ENCODE measurements at places on chromosomes 13 and 19.

- no peak for DNase-seq
Measured at GRCh38 chr13:60727140-60727539, 330.1 kb downstream of the TDRD3 start.

- no peak for DNase-seq
Measured at GRCh38 chr13:55084630-55085029, 2056.0 kb downstream of the OLFM4 start.

- no peak for DNase-seq
Measured at GRCh38 chr13:112638919-112639318, 50.9 kb upstream of the ATP11A start.

DNA sequence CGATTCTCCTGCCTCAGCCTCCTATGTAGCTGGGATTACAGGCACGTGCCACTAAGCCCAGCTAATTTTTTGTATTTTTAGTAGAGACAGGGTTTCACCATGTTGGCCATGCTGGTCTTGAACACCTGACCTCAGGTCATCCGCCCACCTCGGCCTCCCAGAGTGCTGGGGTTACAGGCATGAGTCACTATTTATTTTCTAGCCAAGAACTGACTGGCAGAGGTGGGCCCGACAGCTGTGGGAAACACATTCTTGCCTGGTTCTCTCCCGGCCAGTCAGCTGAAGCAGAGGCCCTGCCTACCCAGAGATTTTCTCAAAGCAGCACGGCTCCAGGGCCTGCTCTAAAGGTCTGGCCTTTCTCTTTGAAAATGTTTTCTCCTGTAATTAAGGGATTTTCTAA is 108.0 kb downstream of the KCTD15 start:
- DNase-seq: no peak

GRCh38 chr13:101570410-101570809 is 117.9 kb downstream of the ITGBL1 start:
- DNase-seq: no peak

DNA sequence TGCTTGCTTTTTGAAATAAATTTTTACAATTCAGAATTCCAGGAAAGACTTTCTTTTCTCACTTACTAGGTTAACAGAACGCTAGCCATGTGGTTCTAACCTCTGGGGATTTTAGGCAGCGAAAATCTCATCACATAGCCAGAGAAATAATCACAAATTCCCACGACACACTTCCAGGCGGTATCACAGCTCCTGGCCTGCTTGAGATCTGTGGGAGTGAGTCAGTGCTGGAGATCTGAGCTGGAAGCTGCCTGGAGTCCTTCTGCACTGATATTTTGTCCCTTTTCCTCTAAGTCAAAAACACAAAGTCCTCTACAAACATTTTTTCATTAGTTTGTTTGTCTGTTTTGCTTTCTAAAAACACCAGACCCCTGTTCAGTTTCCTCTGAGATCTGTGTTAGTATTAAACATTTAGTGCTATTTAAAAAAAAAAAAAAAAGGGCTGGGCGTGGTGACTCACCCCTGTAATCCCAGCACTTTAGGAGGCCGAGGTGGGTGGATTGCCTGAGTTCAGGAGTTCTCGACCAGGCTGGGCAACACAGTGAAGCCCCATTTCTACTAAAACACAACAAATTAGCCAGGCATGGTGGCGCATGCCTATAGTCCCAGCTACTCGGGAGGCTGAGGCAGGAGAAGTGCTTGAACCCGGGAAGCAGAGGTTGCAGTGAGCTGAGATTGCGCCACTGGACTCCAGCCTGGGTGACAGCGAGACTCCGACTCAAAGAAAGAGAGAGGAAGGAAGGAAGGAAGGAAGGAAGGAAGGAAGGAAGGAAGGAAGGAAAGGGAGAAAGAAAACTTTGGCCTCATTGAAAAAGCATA is 12.2 kb upstream of the UBE2L5 start:
- DNase-seq: no peak

DNA sequence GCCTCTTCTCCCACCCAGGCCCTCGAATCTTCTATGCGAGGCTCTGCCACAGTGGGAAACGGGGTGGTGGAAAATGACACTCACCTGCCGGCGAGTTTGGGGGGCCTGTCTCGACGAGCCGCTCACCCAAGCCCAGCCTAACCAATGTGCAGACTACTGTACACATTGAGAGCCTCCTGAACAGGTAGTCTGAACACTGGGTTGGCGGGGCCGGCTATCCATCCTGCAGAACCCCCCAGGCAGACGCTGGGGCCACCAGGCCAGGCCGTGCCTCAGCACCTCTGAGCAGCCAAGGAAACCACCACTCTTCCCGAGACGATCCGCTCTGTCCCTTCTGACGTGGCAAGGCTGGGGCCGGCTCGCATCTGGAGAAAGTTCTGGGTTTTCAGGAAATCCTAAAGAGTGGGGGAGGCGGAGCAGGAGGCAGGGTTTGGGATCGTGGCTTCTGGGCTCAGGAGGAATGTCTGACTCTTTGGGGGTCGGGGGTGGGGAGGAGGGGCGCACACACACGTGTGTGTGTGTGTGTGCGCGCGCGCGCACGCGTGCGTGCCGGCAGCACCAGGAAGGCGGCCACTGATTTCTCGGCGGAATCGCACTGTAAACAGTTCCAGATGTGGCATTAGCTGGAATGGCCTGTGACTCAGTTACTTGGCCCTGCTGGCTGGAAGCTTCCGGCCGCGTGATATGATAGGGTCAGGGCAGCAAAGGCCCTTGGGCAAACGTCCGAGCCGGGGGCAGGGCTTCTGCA is 18.5 kb downstream of the TMED1 start:
- DNase-seq: no peak

- DNase-seq: no peak
Measured at GRCh38 chr19:49182848-49183375, 25.3 kb downstream of the TRPM4 start.

GRCh38 chr19:29092712-29093552 is 120.0 kb downstream of the UQCRFS1 start:
- no peak for DNase-seq

DNA sequence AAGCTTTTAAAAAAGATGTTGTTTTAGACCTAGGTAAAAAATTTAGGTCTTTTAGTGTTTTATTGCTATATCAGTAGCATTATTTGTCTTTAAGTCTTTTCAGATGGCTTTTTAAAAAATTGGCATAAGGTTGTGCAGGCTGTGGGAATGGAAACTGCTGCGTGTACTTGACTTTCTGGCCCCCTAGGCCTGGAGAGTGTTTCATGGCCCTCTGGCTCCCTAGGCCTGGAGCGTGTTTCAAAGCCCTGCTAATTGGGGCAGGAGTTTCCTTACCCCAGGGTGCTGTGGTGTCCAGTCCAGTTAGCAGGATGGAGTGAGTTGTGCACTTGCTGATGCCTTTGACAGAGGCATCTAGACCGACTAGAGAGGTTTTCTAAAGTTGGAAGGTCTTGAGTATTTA is 23.8 kb downstream of the PRAM1 start:
- DNase-seq: no peak

GRCh38 chr13:69204620-69205019 is 903.0 kb upstream of the ATXN8OS start:
- DNase-seq: no peak

DNA sequence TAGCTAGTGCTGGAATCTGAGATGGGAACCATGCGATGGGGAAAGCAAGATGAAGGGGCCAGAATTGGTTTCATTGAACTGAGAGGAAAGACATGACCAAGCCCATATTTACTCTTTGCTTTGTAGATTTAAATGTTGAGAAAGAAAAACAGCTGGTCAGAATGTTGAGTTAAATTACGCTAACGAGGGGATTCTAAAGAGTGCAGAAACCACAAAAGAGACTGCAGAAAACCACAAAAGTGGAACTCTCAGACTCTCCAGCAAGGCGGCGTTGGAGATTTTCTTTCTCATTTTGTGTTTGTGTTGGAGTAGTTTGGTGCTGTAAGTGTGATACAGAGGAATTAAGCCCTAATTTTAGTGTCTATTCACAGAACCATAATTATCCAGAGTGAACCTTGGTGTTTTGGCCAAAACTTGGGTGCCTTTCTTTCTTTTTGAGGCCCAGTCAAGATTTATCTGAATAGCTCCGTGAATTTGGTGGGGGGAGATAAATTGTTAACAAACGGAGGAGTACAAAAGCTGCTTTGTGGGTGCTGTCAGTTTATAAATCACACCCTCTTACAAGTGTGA is 26.3 kb downstream of the SAE1 start:
- no peak for DNase-seq

- no peak for DNase-seq
Measured at GRCh38 chr13:33270895-33271538, 14.5 kb downstream of the STARD13 start.

GRCh38 chr13:74674720-74675119 is 540.5 kb upstream of the KLF12 start:
- DNase-seq: peak; percentile 53

- no peak for DNase-seq
Measured at GRCh38 chr13:83824560-83824959, 57.7 kb downstream of the SLITRK1 start.

- no peak for DNase-seq
Measured at GRCh38 chr19:33297401-33298145, 4.8 kb downstream of the CEBPA start.

- DNase-seq: no peak
Measured at GRCh38 chr19:23528376-23528775, 133.1 kb upstream of the ZNF91 start.

DNA sequence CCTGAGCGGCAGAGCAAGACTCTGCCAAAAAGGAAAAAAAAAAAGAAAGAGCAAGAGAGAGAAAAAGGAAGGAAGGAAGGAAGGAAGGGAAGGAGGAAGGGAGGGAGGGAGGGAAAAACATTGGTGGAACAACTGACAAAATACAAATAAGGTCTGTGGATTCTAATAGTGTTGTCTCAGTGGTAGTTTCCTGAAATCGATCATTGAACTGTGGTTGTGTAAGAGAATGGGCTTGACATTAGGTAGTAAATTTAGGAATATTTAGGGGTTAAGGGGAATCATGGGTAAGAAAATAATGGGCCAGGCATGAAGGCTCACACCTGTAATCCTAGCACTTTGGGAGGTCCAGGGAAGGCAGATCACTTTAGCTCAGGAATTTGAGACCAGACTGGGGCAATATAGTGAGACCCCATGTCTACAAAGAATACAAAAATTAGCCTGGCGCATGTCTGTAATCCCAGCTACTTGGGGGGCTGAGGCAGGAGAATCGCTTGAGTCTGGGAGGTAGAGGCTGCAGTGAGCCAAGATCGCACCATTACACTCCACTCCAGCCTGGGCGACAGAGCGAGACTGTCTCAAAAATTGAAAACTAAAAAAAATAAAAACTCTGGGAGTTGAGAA is 14.5 kb downstream of the PHLDB3 start:
- DNase-seq: no peak

DNA sequence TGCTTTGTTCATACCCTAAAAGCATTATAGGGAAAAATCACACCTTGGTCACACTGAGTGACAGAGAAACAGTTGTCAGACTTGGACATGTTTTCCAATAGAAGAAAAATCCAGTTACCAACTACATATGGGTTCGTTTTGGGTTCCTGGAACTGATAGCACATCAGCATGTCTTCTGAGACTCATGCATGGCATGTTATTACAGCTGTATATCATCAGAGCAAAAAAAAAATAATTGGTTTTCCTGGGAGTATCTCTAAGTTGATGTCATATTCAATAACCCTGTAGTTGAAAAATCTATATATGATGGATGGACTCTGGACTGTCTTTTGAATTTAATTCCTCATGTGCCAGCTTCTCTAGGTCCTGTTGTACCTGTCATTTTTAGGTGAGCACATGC is 211.6 kb downstream of the DNAJC15 start:
- DNase-seq: no peak

DNA sequence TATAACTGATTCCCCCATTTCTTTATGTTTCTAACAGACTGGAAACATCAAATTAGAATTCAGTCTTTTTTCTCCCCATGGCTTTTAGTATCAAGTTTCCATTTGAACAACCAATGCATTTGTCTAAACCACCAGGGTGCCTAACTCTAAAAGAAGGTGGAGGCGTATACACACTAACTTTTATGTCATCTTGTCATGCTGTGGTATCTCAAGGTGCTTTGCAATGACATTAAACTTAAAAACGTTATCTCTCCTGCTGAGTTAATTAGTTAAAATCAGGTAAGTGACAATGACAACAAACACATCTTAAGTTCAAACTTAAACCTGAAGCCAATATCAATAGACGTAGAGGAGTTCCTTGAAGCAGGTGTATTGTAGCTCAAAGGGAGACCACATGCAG is 1001.7 kb downstream of the PCDH17 start:
- DNase-seq: no peak

- peak; percentile 40 for DNase-seq
Measured at GRCh38 chr19:50478901-50479715, 2.5 kb upstream of the GARIN5A start.

- peak; percentile 91 for DNase-seq
Measured at GRCh38 chr19:6528544-6529121, 2.2 kb upstream of the TNFSF9 start.

- no peak for DNase-seq
Measured at GRCh38 chr13:48945626-48946025, 30.1 kb upstream of the FNDC3A start.

- DNase-seq: no peak
Measured at GRCh38 chr13:79034341-79034740, 371.7 kb downstream of the RBM26 start.

- DNase-seq: no peak
Measured at GRCh38 chr13:49258089-49258796, 10.5 kb downstream of the CDADC1 start.

- no peak for DNase-seq
Measured at GRCh38 chr13:31908696-31909411, 122.7 kb upstream of the FRY start.

GRCh38 chr13:44413095-44413494 is 39.5 kb downstream of the SERP2 start:
- no peak for DNase-seq

GRCh38 chr13:106601489-106601888 is 33.6 kb upstream of the ARGLU1 start:
- DNase-seq: no peak

- no peak for DNase-seq
Measured at GRCh38 chr19:8575467-8575997, 1.7 kb downstream of the MYO1F start.

GRCh38 chr19:10718205-10719196 is 622 bp downstream of the DNM2 start:
- DNase-seq: no peak

DNA sequence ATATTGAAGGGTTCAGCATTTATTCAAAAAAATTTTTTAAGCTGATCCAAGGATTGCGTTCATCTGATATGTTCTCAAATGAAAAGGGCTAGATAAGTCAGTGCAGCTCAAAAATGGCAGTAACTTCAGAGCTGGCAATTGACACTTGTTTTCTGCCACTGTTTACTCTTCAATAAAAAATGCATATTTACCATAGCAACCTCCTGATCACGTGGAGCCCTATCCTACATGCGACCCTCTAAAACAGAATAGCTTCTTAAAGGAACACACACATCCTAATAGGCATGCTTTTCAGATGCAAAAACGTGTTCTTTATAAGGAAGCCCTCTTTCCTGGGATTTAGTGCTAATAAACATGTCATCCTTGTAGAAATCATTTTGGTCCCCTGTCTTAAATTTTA is 150.2 kb downstream of the ZNF536 start:
- DNase-seq: no peak
